ENCODE measurements at places on chromosomes 16 and 17. TPM values are rescaled to one million over a fixed set of nuclear protein-coding genes. Genes with fewer than 3 reads are reported as not detected.

Gene ACSM2A
- not detected for total RNA-seq

Gene GSDMA
- total RNA-seq = not detected

Gene CD300H
- not detected for total RNA-seq

Gene TLCD2
- total RNA-seq = not detected

Gene PMP22
- 0.34 TPM for total RNA-seq

Gene GDPD3
- total RNA-seq = 22.7 TPM

Gene CHST5
- total RNA-seq = 0.99 TPM

GRCh38 chr17:21218101-21218500 lies 4.1 kb upstream of the TMEM11 start:
- H3K36me3 ChIP-seq = no peaks in the 10 kb centered on the region
- no peak overlapping the region for H3K27ac ChIP-seq
- H3K4me3 ChIP-seq = no peak overlapping the region

DNA sequence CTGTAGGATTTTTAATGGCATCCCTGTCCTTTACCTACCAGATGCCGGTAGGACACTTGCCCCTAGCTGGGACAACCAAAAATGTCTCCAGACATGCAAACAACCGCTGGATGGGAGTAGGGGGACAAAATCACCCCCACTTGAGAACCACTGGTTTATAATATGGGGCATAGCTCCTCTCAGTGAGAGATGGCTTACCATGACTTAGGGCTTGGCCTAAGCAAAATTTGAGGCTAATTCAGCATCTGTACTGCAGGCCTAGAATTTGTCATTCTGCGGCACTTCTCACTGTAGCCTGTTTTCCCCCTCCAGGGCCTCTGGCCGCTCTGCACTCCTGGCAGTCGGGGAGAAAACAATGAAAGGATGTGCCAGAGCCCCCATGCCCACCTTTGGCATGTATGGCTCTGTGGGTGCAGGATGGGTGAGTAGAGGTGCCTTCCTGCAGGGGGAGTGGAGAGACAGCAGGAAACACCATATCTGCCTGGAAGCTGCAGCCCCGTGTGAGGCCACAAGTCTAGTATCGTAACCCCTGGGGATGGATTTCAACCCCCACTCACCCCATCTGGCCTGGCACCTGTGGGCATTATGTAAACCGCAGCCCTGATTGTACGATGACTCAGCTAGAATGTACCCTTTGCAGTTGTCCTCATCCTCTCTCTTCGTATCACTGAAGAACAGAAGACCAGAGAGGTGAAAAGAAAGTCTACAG lies 268.1 kb downstream of the SOX9 start:
- no peak overlapping the region for H3K27ac ChIP-seq
- H3K4me3 ChIP-seq = no peak overlapping the region
- peaks cover 3% of the 10 kb centered on the region for H3K4me1 ChIP-seq
- no peaks in the 10 kb centered on the region for H3K36me3 ChIP-seq
- H3K27me3 ChIP-seq = no peaks in the 10 kb centered on the region

GRCh38 chr17:10821054-10821453 lies 16.8 kb downstream of the PIRT start:
- H3K36me3 ChIP-seq = no peaks in the 10 kb centered on the region
- peaks cover 5% of the 10 kb centered on the region for H3K27me3 ChIP-seq
- no peak for DNase-seq

DNA sequence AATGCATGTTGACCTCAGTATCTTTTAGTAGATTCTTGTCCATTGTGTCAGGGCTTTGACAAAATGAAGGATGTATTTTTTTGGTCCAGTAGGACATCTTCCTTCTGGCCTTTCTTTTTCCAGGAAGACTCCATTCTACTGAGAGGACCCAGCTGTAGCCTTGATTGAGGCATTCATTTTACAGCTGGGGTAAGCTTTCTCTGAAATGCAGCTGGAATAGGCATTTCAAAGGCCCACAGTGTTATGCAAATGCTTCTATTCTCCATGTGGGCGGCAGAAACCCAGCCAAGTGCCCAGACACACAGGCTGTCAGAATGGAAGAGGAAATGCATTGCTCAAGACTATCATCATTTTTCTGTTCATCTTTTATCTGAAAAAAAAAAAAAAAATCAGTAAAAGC lies 629.0 kb upstream of the CDH8 start:
- H3K4me1 ChIP-seq = no peaks in the 10 kb centered on the region
- no peaks in the 10 kb centered on the region for H3K36me3 ChIP-seq
- H3K27me3 ChIP-seq = no peaks in the 10 kb centered on the region
- H3K27ac ChIP-seq = no peak overlapping the region

GRCh38 chr16:26464576-26465266 lies 602.0 kb upstream of the C16orf82 start:
- H3K36me3 ChIP-seq = no peaks in the 10 kb centered on the region
- no peak overlapping the region for H3K27ac ChIP-seq
- no peaks in the 10 kb centered on the region for H3K27me3 ChIP-seq
- H3K4me3 ChIP-seq = no peak overlapping the region
- DNase-seq = no peak

DNA sequence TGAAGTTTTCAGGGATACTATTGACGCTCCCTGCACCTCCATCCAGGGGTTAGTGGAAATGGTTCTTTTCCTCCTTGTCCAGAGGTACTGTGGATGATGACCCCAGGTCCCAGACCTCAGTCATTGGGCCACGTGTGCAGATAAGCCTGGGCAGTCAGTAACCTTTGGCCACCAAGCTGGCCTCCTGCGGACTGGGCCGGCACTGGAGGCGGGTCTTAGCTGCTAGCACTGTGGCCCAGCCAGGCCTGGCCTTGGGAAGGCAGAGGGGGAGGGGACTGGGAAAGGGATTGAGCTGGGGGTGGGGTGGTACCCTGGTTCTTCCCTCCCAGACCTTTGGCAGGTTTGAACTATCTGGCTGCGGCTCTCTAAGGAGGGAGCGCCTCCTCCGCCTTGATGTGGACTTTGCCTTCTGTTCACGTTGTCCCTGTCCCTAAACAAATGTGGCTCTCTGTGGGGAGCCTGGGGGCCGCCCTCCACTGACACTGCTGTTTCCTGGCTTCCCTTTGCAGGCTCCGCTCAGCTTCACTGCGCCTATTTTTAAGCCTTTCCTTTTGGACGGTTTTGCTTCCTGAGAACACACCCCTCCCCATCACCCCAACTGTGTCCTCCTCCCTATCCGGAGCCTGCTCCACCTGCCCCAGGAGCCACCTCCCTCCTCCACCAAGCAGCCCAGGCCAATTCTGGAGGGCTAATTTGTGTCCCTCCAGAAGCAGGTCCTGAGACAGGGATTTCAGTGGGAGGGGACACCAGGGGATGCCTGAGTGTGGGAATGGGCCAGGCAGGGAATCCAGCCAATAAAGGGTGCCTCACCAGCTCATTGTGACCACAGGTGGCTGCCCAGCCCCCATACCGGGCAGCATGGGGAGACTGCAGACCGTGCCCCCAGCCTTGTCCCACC lies 251.9 kb downstream of the SEC14L1 start:
- H3K27me3 ChIP-seq = no peaks in the 10 kb centered on the region
- H3K4me3 ChIP-seq = no peak overlapping the region
- no peak for DNase-seq
- no peaks in the 10 kb centered on the region for H3K36me3 ChIP-seq
- peaks cover 46% of the 10 kb centered on the region for H3K4me1 ChIP-seq

GRCh38 chr16:80287674-80288073 lies 253.1 kb upstream of the DYNLRB2 start:
- H3K36me3 ChIP-seq = no peaks in the 10 kb centered on the region

- no peak overlapping the region for H3K27ac ChIP-seq
- no peaks in the 10 kb centered on the region for H3K36me3 ChIP-seq
- H3K27me3 ChIP-seq = no peaks in the 10 kb centered on the region
- no peaks in the 10 kb centered on the region for H3K4me1 ChIP-seq
Observed at GRCh38 chr17:81576621-81577277, 24.6 kb upstream of the FAAP100 start.

DNA sequence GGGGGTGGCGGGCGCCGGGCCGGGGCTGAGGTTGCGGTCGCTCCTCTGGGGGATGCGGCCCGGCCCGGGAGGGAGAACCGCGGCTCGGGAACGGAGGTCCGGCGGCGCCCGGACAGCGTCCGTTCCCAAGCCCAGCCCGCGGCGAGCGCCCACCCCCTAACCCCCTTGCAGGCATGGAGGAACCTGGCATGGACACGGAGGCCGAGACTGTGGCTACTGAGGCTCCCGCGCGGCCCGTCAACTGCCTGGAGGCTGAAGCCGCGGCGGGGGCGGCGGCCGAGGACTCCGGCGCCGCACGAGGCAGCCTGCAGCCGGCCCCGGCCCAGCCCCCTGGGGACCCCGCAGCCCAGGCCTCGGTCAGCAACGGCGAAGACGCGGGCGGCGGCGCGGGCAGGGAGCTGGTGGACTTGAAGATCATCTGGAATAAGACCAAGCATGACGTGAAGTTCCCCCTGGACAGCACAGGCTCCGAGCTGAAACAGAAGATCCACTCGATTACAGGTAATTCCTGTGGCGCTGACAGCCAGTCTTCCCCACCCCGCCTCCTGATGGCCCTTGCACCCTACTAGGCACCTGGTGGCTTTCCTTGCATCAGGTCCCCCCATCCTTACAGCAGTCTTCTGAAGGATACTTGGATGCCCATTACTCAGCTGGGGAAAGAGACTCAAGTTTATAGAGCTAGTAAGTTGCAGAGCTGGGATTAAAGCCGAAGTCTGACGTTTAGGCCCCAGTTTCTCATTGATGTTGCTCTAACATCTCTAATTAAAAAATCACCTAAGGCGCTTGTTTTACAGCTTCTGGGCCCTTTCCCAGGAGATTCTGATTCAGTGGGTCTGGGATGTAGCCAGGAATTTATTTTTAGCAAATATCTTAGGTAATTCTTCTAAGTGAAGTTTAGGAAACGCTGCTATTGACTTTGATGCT lies 514 bp downstream of the UBFD1 start:
- peak overlapping the region; percentile 86 for H3K4me3 ChIP-seq
- peaks cover 1% of the 10 kb centered on the region for H3K36me3 ChIP-seq
- H3K27me3 ChIP-seq = no peaks in the 10 kb centered on the region
- DNase-seq = no peak
- no peak overlapping the region for H3K27ac ChIP-seq

DNA sequence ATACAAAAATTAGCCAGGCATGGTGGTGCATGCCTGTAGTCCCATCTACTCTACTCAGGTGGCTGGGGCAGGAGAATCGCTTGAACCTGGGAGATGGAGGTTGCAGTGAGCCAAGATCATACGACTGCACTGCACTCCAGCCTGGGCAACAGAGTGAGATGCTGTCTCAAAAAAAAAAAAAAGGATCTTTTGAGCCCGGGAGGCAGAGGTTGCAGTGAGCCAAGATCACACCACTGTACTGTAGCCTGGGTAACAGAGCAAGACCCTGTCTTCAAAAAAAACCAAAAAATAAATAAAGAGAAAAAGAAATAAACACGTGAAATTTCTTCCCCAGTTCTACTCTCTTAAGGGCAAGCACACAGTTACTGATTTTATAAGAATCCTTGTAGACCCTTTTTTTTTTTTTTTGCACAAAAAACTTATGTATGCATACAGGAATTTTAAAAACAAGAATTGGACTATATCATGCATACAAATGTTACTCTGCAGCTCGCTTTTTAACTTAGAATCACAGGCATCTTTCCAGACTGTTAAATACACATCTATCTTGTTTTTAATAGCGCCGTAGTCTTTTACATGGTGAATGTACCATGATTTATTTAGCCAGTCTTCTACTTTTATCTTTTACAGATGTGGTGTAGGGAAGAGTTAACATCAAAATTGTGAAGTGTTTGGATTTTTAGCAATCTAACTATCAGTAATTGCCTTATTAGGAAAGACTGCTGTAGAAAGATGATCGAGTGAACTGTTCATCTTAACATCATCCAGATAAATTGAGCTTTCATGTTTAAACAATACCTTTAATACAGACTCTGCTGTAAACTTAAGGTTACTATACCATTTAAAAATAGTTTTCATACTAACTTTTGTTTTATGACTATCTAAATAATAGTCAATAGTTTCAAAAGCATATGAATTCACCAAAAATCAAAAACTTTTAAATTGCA lies 14.6 kb downstream of the CDH3 start:
- peaks cover 6% of the 10 kb centered on the region for H3K27me3 ChIP-seq
- H3K4me1 ChIP-seq = no peaks in the 10 kb centered on the region
- H3K27ac ChIP-seq = no peak overlapping the region

GRCh38 chr16:11143372-11144035 lies 112.5 kb downstream of the SOCS1 start:
- H3K36me3 ChIP-seq = no peaks in the 10 kb centered on the region
- H3K4me3 ChIP-seq = no peak overlapping the region
- no peaks in the 10 kb centered on the region for H3K4me1 ChIP-seq

DNA sequence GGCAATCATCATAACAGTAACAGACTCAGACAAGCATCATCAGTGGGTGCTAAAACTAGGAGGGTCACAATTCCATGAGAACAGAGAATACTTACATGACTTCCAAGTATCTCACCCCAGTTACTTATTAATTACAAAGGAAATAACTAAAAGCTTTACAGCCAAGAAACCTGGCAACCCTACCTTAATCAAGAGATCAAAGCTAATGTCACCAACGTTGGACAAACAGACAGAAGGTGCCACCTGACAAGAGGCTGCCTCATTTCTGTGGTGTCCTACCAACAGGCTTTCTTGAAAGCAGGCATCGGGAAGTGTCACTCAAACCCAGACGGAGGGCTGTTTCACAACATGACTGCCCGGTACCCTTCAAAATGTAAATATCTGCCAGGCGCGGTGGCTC lies 84.6 kb downstream of the RMI2 start:
- H3K27ac ChIP-seq = no peak overlapping the region
- H3K27me3 ChIP-seq = no peaks in the 10 kb centered on the region
- DNase-seq = no peak
- H3K4me1 ChIP-seq = no peaks in the 10 kb centered on the region

- H3K27ac ChIP-seq = no peak overlapping the region
- no peak for DNase-seq
- H3K27me3 ChIP-seq = no peaks in the 10 kb centered on the region
- no peaks in the 10 kb centered on the region for H3K4me1 ChIP-seq
Observed at GRCh38 chr16:14109782-14110727, 38.9 kb downstream of the MRTFB start.

GRCh38 chr17:76672270-76672851 lies 28.8 kb upstream of the ST6GALNAC1 start:
- H3K36me3 ChIP-seq = no peaks in the 10 kb centered on the region
- peak overlapping the region; percentile 74 for H3K27ac ChIP-seq
- no peak for DNase-seq
- no peaks in the 10 kb centered on the region for H3K27me3 ChIP-seq
- H3K4me1 ChIP-seq = peaks cover 10% of the 10 kb centered on the region

DNA sequence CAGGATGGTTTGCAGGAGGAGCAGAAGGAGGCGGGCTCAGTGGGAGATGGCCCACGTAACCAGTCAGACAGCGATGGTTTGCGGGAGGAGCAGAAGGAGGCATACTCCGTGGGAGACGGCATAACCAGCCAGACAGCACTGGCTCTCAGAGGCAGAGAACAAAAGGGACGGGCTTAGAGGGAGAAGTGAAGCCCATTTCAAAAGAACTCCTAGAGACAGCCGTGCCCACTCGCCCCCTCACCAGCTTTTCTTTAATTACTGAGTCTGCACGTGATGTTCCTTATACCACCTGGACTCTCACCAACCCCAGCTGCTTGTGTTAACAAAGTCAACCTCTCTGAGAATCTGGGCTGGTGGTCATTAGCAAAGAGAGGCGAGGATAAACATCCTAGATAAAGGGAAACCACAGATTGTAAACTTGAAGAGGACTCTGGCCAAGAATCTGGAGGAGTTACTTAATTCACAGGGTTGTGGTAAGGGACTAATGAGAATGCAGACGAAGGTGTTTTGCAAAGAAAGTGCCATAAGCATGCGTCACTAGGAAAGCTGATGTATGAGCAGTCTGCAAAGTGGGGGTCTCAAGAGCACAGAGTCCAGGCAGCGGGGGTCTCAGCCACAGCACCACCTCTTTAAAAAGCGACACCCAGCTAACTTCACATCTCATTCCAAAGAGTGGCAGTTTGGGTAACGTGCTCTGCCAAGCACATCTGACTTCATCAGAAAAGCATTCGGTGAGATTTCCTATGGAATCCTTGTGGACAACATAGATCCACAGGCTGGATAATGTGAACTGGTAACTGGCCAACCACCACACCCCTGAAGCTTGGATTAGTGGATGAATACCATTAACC lies 51.7 kb downstream of the NXN start:
- H3K36me3 ChIP-seq = no peaks in the 10 kb centered on the region
- no peak overlapping the region for H3K4me3 ChIP-seq
- no peak overlapping the region for H3K27ac ChIP-seq
- DNase-seq = no peak
